ENCODE measurements at places on chromosomes 2 and 18.

GRCh38 chr2:188158337-188159100 is 133.2 kb upstream of the GULP1 start:
- DNase-seq = no peak

DNA sequence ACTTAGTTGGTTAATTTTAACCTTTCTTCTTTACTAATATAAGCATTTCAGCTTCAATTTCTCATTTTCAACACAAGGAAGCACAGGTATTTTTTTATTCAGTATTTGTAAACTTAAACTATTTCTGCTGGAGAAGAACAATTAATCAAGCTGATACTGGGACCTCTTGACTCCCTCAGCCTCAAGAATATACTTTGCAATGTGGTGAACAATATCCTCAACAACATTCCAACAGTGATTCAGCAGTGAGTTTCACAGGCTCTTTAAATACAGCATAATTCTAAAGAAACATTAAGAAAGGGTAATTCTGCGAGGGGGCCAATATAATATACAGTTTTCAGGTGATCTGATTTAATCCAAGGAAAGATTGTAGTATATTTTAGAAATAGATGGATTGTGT is 10.0 kb downstream of the RAPGEF4 start:
- DNase-seq = no peak

GRCh38 chr2:123732563-123732962 is 292.5 kb upstream of the CNTNAP5 start:
- DNase-seq = no peak

DNA sequence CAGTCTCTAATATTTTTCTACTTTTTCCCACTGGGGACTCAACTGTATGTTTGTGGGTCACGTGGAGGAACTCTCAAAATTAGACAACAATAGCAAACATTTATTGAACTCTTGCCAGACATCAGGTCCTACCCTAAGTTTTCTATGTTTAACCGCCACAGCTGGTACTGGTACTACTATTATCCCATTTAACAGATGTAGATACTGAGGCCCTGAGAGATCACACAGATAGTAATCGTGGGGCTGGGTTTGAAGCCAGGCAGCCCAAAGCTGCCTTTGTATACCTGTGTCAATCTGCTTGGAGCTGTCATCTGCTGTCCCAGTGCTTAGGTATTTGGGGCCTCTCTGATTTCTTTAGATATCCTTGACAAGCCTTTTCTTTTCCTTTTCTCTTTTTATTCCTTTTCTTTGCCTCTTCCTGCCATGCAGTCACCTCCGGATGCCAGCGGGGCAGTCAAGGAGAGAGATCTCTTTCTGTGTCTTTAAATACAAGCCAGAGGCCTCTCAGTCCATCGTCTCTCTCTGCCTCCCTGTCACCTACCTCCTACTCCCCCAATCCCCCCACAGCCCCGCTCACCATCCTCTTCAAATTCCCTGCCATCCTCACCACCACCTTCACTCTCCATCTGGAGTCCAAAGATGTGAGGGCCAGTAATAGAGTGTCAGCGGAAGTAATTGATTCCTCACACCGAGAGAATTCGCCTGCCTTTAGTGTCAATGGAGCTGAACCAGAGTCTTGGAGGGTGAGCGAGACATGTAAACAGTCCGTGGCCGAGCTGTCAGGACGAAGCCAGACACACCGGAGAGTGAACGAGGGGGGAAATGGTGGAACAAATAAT is 23.4 kb downstream of the NRP2 start:
- no peak for DNase-seq

- DNase-seq = no peak
Measured at GRCh38 chr2:95333888-95334338, 36.8 kb downstream of the KCNIP3 start.

GRCh38 chr18:23479829-23480505 is 23.3 kb upstream of the RMC1 start:
- DNase-seq = no peak

- DNase-seq = no peak
Measured at GRCh38 chr2:118830881-118831280, 16.6 kb downstream of the EN1 start.

DNA sequence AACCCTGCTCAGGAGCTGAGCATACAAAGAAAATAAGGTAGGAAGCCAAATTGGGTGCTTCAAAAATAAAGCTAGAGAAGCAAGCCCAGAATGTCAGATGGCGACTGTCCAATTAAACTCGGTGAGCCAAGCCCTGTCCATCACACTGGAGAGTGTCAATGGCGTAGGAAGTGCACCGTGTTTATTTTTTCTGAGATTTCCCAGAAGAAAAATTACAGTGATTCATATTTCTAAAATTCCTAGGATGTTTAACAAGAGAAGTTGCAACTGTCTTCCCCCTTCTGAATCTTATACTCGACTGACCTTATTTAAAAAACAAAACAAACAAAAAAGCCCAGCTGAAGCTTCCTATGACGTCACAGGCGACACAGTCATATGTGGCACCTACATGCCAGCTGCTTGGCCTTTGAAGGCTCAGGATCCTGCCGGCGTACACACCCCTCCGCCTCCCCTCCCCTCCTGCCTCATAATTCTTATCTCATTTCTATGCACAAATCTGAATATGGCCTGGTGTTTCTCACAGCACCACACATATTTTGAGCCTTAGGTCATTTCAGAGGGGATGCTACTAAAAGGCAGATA is 60.8 kb downstream of the MBP start:
- DNase-seq = no peak

- no peak for DNase-seq
Measured at GRCh38 chr2:97808816-97809215, 95.4 kb downstream of the ZAP70 start.

DNA sequence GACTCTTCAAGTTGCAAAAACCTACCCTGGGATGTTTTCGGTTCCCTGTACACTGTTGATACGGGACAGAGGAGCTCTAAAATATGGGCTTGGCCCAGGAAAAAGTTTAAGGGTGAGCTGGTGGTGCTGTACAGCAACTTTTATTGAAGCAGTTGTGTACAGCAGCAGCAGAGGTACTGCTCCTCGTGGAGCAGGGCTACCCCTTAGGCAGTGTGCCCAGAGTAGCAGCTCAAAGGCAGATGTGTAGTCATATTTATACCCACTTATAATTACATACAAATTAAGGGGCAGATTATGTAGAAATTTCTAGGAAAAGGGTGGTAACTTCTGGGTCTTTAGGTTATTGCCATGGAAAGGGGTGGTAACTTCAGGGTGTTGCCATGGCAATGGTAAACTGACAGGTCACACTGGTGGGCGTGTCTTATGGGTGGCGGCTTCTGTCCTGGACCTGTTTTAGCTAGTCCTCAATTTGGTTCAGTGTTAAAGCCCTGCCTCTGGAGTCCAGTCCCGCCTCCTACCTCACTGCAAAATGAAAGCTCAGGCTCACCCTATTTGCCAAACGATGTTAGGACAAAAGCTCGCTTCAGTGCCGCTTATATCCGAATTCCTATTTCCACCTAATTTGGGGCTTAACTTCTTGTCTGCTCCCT is 203.2 kb downstream of the ETAA1 start:
- DNase-seq = no peak

GRCh38 chr18:12046046-12046750 is 47.4 kb upstream of the ANKRD62 start:
- DNase-seq = no peak

DNA sequence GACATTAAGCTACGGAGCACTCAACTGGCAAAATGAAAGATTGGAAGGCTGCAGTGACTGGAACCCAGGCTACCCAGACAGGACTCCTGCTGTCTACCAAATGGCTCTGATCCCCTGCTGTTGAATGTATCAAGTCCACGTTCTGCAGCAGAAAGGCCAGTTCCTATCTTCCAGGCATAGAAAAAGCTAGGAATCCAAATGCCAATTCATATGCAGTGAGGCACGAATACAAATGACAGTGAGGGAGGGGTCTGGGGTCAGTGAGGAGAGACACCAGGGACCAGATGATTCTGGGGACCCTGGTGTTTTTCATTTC is 5.3 kb downstream of the NRP2 start:
- no peak for DNase-seq

- DNase-seq = no peak
Measured at GRCh38 chr18:1916869-1917523, 654.3 kb downstream of the METTL4 start.

- no peak for DNase-seq
Measured at GRCh38 chr2:70716131-70716743, 51.8 kb downstream of the ADD2 start.

DNA sequence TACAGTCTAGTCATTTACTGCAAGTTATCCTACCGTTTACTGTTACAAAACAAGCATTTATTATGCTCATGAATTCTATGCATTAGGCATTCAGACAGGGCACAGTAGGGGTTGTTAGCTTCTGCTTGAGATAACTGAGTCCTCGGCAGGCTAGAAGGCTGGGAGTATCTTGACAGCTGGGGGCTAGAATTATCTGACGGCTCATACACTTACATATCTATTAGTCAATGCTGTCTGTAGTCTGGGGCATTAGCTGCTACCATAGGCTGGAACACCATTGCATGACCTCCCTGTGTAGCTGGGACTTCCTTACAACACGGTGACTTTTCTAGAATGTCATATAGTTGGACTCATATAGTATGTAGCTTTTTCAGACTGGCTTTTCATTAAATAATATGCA is 61.9 kb upstream of the ALK start:
- DNase-seq = no peak

DNA sequence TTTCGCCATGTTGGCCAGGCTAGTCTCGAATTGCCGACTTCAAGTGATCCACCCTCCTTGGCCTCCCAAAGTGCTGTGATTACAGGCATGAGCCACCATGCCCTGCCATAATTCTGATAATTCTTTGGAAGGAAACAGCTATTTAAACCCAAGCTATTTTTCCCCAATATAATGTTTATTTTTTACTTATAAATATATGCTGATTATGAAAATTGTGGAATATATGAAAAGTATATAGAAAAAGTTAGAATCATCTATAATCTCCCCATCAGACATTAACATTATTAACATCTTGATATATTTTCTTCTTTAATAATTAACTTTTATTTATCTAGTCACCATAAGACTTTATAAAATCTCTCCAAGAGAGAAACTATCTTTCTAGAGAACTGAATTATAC is 41.2 kb downstream of the HADHB start:
- DNase-seq = no peak

GRCh38 chr18:35695384-35695783 is 113.8 kb downstream of the GALNT1 start:
- DNase-seq = no peak

DNA sequence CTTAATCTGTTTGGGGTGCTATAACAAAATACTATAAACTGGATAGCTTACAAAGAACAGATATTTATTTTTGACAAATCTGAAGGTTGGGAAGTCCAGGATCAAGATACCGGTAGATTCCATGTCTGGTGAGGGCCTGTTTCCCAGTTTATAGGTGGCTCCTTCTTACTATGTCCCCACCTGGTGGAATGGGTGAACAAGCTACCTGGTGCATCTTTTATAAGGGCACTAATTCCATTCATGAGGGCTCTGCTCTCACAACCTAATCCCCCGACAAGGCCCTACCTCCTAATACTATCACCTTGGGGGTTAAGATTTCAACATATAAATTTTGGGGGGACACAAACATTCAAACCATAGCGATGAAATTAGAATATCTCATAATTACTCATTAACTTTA is 15.6 kb upstream of the NEMP2 start:
- no peak for DNase-seq

- DNase-seq = no peak
Measured at GRCh38 chr18:8705238-8705960, at the start of gene MTCL1. TSS of gene MTCL1 (plus strand) at chr18:8705556. CDS start at chr18:8705661, 105 bp downstream.

- DNase-seq = no peak
Measured at GRCh38 chr2:148552675-148553331, 91.7 kb upstream of the EPC2 start.

DNA sequence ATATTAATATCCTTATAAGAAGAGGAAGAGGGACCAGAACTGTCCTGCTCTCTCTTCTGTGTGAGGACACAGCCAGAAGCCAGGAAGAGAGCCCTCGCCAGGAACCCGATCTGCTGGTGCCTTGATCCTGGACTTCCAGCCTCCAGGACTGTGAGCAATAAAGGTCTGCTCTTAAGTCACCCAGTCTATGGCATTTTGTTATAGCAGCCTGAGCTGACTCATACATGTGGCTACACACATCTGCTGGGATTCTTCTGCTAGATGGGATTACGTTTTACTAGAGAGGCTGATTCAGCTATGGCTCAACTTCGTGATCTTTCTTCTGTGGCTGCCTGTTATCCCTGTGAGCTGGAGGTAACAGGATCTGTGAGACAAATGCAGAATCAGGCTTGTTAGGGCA is 29.6 kb downstream of the ARL4C start:
- DNase-seq = no peak

DNA sequence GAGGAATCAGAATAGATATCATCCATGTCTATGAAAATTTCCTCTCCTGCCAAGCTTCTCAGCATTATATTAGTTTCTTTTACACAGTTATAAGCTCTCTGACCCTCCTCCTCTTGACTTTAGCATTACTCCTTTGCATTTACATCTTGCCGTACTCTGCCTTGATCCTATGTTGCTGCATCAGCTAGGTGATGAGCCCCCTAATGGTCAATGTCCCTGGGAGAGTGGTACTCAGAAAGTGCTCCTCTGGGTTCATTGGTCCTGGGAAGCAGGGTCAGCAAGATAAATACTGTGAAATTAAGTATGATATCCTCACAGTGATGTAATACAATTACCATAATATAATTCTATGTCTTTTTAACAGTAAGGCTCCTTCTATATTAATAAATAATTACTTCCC is 74.1 kb downstream of the PKP4 start:
- DNase-seq = no peak

GRCh38 chr18:21831413-21831831 is 90.8 kb downstream of the MIB1 start:
- DNase-seq = no peak

GRCh38 chr2:229104974-229105387 is 166.1 kb downstream of the PID1 start:
- no peak for DNase-seq

DNA sequence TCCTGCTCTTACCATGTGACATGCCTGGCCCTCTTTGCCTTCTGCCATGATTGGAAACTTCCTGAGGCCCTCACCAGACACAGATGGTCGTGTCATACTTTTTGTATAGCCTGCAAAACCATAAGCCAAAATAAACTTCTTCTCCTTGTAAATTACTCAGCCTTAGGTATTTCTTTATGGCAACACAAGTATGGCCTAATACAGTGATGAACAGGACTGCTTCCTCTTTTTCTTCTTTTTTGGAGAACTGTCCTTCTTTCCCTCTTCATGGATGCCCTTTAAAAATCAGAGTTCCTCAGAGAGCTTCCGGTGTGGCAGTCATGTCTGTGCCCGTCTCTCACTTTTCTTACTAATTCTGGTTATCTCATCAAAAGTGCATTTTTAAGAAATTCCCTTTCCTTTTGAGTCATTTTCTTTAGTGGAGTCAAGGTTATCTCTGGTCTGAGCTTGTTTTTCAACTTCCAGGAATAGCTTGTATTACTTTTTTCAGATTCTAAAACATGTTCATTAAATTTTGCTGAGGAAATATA is 9.2 kb upstream of the IL1A start:
- no peak for DNase-seq

DNA sequence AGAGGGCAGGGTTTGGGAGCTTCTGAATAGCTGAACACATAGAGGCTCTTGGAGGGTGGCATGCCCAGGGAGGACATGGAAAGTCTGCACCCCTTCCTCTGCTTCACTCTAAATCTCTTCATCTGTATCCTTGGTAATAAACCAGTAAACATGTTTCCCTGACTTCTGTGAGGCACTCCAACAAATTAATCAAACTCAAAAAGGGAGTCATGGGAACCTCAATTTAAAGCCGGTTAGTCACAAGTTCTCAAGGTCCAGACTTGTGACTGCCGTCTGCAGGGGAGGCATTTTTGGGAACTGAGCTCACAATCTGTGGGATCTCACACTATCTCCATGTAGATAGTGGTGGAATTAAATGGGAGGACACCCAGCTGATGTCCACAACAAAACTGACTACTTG is 33.1 kb upstream of the STON1 start:
- DNase-seq = no peak

Measured in stimulated activated CD8-positive, alpha-beta memory T cell treated with anti-CD3 and anti-CD28 coated beads, Interleukin-4, amount 100 ng/mL, for 1 hour (primary cell).